ENCODE measurements at places on chromosomes 1 and 21.

DNA sequence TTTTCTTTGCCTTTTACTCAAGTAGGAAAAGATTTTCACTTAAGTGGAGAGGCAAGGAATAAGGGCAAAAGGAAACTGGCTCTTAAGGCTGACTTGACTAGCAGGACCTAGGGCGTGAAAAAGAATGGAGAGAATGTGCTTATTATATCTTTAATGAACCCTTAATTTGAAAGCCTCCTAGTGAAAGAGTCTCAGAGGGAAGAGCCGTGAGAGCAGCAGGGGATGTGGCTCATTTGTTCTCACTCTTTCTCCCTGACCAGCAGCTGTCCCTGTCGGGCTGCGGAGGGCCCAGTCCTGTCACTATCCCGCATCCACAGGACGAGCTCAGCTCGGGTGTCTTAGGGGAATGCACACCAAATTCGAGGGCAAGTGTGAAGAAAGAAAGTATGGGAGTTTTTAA lies 180.1 kb downstream of the EDEM3 start:
- no peak for DNase-seq

GRCh38 chr21:16473988-16474387 lies 744.2 kb downstream of the USP25 start:
- DNase-seq: no peak

GRCh38 chr1:37622131-37622530 lies 12.6 kb downstream of the RSPO1 start:
- no peak for DNase-seq

- DNase-seq: no peak
These were observed 44.3 kb upstream of the RGL1 start for GRCh38 chr1:183760661-183761060.

DNA sequence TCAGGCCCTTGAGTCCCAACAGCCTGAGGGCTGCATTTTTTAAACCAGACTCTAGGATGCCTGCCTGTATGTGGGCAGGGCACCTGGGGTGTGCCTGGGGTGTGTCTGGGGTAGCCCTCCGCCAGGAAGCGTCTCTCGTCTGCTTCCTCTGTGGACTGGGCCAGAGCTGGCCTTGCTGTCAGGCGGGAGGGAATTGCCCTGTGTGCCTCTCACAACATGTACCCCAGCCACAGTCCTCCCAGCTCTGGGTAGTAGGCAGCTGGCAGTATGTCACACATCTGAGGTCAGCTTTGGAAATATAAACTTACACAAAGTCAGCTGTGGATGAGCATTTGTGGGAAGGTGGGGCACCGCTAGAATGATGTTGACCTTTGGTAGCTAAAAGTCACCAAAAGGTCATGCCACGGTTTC lies 13.0 kb downstream of the TRAF5 start:
- no peak for DNase-seq

GRCh38 chr1:2270260-2271100 lies 42.4 kb downstream of the SKI start:
- DNase-seq: no peak

GRCh38 chr1:162972773-162973172 lies 96.4 kb upstream of the RGS4 start:
- no peak for DNase-seq
